ENCODE measurements at places on chromosomes 1 and 21.

- no peak for DNase-seq
These were observed 182.9 kb downstream of the OMA1 start for GRCh38 chr1:58363585-58363984.

GRCh38 chr1:223721658-223722607 is 9.6 kb downstream of the CAPN2 start:
- DNase-seq = no peak

GRCh38 chr21:18449605-18450550 is 46.3 kb upstream of the TMPRSS15 start:
- no peak for DNase-seq

DNA sequence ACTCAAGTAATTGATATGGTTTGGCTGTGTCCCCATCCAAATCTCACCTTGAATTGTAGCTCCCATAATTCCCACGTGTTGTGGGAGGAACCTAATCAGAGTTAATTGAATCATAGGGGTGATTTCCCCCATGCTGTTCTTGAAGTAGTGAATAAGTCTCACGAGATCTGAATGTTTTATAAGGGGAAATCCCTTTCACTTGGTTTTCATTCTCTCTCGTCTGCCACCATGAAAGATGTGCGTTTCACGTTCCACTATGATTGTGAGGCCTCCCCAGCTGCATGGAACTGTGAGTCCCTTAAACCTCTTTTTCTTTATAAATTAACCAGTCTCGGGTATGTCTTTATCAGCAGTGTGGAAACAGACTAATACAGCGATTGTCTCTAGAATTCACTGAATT is 135.4 kb downstream of the BACH1 start:
- no peak for DNase-seq

- DNase-seq = peak; percentile 24
These were observed 61.0 kb downstream of the WDR4 start for GRCh38 chr21:42818328-42818749.

DNA sequence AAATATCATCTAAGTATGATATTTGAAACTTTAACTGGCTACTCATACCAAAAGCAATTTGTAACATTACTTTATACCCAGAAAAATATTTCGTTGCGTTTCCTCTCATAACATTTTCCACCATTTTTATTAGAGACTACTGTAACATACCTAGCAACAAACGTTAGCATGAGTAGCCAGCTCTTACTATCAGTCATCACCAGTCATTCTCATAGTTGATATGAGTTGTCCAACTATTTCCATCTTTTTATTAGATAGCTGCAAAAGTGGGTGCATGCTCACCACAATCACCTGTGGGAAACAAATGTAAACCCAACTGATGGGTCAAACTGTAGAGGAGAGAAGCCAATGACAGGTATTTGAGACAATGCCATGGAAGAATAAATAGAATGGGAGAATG is 114.6 kb downstream of the AKT3 start:
- DNase-seq = no peak

- DNase-seq = no peak
These were observed 230.3 kb upstream of the USP24 start for GRCh38 chr1:55445416-55445815.

GRCh38 chr1:184535191-184535970 is 148.6 kb downstream of the C1orf21 start:
- no peak for DNase-seq

DNA sequence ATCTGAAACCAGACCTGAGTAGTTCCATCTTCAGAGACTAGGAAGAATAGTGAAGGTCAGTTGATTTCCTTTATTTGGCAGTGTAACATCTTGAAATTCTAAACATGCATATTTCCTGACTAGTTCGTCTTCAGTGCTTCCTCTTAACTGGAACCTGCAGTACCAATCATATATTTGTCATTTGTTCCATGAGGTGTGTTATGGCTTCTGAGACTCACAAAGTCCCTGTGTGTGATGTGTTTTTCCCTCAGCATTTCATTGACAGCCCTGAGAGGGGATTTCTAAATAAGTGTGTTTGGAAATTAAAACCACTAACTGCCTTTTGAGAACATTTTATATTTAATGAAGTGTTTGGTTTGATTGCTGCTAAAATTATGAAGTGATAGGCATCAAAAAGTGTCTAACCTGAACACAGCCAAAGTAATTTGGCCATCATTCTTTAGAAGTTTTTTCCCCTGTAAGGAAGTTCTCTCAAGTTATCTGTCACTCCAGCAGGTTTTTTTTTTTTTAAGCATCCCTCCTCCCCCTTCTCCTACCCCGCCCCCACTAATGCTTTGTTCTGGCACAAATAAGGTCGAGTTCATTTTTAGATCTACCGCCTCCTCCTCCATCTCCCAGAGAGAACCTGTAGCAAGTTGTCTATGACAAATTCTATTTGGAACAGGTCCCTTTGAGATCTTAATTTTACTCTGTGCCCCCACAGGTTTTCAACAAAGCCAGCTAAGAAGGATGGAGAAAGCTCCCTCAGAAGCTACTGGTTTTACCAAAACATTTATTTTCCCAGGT is 61.4 kb downstream of the TMEM200B start:
- DNase-seq = no peak

DNA sequence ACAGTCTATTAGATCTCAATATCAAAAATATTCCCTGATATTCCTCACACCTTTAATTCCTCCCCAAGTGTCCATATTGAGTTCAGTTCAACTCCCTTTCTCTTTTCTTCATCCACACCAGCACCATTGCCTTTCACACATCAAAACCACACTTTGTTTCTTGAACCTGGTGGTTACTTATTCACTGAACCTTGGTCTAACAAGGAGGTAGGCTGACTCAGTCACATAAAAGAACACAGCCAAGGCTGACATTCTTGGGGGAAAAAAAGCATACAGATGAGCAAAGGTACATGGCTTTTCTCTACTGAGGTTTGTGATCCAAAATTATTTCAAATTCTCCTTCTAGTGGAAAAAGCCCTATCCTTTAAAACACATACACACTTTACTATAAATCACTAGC is 131.7 kb upstream of the USH2A start:
- DNase-seq = no peak

DNA sequence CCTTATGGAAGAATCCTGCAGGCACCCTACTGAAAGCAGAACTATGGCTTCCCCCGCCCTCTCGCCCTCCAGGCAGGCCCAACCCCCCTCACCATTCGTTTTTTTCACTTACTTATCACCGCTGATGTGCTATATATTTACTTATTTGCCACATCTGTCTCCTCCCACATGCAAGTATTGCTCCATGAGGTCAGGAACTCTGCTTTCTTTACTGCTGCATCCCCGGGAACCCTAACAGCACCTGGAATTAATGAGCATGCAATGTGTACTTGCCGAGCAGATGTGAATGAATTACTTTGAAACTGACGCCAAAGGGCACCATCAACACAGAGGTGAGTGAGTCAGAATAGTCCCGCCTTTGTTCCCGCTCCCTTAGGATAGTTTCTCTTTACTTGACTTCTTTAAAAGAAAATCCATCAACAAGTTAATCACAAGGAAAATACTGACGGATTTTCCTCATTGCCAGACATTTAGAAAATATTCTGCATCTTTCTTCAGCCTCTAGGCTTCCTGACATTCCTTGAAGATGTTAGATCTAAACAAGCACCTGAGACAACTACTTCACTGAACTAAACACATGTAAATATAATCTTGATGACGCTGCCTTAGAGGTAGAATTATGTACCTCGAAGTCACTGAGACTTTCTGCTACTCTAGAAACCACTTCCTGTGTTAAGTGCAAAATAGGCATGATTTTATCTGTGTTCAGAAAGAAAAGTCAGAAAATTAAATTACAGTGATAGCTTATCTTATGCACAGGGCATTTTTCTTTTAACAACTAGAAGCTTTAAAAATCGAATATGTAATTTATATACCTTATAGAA is 17.5 kb upstream of the RAB4A start:
- no peak for DNase-seq

- no peak for DNase-seq
These were observed 622.3 kb downstream of the PTPRU start for GRCh38 chr1:29858646-29859045.

GRCh38 chr1:61375082-61375880 is 292.9 kb downstream of the NFIA start:
- no peak for DNase-seq

DNA sequence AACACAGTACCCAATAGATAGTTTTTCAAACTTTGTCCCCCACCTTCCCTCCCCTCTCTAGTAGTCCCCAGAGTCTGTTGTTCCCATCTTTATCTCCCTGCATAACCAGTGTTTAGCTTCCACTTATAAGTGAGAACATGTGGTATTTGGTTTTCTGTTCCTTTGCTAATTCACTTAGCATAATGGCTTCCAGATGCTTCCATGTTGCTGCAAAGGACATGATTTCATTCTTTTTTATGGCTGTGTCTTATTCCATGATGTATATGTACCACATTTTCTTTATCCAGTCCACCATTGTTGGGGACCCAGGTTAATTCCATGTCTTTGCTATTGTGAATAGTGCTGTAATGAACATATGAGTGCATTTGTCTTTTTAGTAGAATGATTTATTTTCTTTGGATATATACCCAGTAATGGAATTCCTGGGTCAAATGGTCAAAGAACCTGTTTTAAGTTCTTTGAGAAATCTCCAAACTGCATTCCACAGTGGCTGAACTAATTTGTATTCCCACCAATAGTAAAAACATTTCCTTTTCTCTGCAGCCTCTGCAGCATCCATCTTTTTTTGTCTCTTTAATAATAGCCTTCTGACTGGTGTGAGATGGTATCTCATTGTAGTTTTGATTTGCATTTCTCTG is 126.0 kb downstream of the AK5 start:
- no peak for DNase-seq

GRCh38 chr1:1298861-1299685 is 8.7 kb downstream of the ACAP3 start:
- DNase-seq = no peak

GRCh38 chr21:38175306-38175705 is 81.5 kb upstream of the KCNJ15 start:
- no peak for DNase-seq

DNA sequence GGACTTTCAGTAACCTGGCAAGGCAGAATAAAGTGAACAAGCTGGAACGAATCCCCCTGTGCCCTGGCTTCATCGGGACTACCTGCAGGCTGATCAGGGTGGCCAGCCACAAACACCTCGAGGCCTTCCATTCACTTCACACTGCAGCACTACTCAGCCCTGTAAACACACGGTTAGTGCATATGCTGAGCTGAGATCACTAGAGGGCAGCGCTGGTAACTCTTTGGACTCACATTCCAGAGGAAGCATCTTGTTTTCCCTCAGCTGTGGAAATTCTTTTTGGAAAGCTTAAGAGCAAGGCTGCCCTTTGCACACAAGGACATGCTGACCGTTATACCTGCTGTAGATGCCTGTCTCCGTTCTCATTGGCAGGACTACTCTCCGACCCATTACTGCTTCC is 32.1 kb downstream of the PCSK9 start:
- DNase-seq = no peak

- DNase-seq = no peak
These were observed 20.9 kb downstream of the PHGDH start for GRCh38 chr1:119732465-119733168.

- DNase-seq = no peak
These were observed 253.1 kb downstream of the SDCCAG8 start for GRCh38 chr1:243508943-243509342.

DNA sequence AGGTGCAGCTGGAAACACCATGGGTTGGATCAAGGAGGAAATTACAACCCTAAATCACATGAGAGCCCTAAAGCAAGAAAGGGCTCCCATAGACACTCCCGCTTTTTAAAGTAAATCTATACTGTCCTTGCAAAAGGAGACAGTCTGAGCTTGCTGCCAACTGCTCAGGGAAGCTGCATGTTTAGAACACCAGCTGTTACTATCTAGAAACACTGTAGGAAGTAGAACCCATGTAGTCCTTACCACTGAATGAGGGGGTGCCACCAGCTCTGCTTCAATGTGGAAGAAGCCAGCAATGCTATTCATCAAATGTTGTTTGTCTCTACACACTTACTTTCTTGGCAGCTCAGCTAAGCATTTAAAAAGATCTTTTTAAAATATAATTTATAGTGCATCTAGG is 79.8 kb downstream of the PIGK start:
- DNase-seq = no peak

DNA sequence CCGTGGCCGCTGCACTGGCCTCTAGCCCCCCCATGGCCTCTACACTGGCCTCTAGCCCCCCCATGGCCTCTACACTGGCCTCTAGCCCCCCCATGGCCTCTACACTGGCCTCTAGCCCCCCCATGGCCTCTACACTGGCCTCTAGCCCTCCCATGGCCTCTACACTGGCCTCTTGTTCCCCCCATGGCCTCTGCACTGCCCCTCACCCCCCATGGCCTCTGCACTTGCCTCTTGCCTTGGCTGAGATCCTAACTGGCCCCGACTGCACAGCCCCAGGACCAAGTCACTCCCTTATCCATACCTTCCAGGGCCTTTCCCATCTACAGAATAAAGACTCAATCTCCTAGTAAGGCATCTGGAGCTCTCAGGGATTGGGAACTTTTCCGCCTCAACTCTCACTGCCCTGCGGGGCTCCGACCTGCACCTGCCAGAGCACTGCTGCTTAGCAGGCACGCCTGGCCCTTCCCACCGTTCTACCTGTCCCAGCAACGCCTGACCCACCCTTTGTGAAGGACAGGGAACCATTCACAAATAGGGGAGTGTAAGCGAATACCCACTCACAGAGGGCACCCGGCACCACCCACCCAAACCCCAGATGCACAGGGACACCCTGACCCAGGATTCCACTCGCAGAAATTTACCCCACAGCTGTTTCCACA is 38.8 kb downstream of the ACOT7 start:
- DNase-seq = no peak

GRCh38 chr1:44322367-44322766 is 32.7 kb downstream of the ERI3 start:
- DNase-seq = no peak

DNA sequence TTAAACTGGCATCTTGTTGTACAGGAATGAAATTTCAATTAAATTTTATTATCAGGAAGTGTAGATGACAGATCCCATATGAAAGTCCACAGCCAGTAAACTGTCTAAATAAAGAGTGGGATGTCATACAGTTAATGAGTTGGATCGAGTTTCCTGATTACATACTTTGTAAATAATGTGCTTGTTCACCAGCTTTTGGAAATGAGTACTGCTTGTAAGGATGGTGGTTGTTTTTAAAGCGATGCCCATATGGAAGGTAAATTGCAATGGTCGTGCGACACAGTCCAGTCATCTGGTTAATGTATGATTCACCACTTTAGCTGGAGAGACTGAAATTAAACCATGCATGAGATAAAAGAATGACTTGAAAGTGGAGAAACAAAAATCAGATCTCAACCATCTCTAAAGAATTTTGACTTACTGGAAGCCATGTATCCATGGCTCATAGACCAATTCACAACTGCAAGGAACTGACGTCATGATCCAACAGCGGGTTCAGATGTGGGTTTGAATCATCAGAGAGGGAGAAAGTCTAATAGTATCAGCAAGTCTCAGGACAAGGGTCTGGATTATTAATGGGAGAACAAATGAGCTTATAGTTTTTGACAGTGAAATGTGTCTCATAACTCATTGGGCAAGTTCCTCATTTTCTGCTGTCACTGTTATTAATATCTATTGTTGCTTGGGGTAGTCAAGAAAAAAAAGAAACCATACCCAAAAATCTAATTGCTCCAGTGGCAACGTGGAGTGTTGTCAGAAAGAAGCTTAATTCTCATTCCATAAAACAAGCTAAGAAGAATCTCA is 49.0 kb downstream of the MAP10 start:
- no peak for DNase-seq

- DNase-seq = no peak
These were observed 5.5 kb downstream of the C1QB start for GRCh38 chr1:22658385-22659163.

All from activated CD8-positive, alpha-beta memory T cell treated with anti-CD3 and anti-CD28 coated beads for 1 hour (primary cell).